EL (cell line): ENCODE measurements at places on chromosomes 2 and 18.
A peak's percentile ranks its signal among the peaks of the same experiment; 100 is the strongest.

DNA sequence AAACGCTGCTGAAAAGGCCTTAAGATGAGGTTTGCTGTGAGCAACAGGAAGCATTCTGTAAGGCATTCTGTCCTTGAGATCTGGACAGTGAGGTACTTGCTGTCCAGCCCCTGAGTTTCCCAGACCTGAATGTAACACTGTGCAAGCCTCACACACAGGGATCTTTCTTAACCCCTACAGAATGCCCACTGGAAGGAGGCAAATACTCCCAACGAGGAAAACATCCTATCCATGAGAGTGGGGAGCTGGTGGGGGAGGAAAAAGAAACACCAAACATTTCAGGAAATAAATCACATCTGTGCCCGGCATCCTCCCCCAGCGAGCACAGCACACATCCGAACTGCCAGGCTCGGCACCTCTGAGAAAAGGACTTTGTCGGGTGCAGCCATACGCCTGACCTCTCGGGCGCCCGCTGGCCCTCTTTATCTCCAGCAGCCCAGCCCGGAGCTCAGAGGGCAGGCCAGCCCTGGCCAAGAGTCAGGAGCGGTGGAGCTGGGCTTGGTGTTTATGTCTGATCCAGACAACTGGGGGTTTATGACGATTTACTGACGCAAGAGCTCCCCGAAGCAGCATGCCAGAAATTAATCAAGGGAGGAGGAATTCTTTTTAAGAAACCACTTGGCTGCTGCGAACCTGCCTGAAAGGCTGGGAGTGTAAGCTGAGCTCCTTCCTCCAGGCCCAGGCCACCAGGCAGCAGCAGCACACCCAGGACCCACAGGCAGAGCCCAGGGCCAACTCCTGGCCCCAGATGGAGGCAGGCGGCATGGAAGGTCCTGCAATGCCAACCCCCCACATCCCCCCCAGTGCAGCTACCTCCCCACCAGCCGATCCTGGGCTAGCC is 72.2 kb downstream of the HDAC4 start:
- no peak for DNase-seq

DNA sequence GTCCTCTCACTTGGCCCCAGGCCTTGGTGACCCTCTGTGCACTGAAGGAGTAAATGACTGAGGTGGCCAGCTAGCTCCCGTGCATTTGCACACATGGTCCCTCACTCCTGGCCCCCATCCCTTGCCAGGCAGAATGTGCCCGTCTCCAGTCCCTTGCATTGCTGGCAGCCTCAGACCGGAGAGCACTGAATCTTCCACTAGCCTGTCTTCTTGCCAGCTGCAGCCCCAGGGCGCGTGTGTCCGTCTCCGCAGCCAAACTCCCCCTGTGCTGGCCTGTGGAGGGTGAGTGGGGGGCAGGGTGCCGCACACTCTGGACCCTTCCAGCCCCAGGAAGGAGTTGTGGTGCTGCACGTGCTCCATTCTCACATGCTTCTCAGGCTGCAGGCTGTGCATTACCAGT is 35.9 kb downstream of the INPP4A start:
- no peak for DNase-seq

GRCh38 chr2:183038341-183039300 is at the start of gene NCKAP1:
TSS of gene NCKAP1 (minus strand) at chr2:183038457. CDS start at chr2:183038099, 358 bp downstream.
- DNase-seq, result peak; percentile 86

DNA sequence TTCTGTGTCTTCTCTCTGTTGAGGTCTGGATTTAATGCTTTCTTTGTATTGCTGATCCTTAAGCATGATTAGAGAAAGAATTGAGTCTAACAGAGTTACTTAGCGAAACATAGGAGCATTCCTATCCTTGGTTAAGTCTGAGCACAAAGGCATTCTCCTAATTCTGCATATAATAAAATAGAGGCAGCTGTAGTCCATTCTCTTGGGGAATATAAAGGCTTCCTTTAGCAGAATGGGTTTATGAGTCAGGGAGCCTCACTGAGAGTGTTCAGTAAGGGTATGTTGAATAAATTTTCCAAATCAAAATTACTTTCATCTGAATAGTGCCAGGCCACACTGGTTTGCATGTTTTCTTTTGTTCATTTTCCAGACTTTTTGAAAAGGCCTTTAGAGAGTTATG is 101.5 kb downstream of the GALNT1 start:
- DNase-seq, result no peak

- peak; percentile 37 for DNase-seq
Measured at GRCh38 chr2:68225119-68225632, 27.2 kb downstream of the PPP3R1 start.

GRCh38 chr2:3899536-3900155 is 196.3 kb downstream of the DCDC2C start:
- no peak for DNase-seq

GRCh38 chr2:126644630-126645191 is 11.2 kb upstream of the GYPC start:
- DNase-seq, result no peak

GRCh38 chr2:119478188-119478977 is 45.9 kb downstream of the SCTR start:
- DNase-seq, result no peak

GRCh38 chr2:35168351-35168750 is 1187.2 kb upstream of the CRIM1 start:
- DNase-seq, result no peak

DNA sequence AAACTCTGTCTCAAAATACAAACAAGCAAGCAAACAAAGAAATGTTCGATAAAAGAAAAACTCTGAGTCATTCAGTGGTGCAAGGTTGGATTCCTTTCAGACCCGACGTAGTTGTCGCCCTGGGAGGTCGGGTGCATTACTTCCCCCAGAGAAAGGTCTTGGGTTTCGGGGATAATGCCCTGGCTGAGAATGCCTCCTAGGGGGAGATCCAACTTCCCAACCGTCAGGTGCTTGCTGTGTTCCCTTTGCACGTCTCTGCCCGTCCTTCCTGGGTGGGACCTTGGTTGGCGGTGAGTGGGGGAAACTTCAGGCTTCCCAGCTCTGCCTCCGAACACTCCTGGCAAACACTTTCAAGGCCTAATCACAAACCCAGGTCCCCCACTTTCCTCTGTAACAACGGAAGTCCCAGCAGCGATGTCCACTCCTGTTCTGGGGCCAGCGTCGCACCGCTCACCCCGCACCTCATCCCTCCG is 609 bp downstream of the TPGS2 start:
- DNase-seq, result peak; percentile 64

DNA sequence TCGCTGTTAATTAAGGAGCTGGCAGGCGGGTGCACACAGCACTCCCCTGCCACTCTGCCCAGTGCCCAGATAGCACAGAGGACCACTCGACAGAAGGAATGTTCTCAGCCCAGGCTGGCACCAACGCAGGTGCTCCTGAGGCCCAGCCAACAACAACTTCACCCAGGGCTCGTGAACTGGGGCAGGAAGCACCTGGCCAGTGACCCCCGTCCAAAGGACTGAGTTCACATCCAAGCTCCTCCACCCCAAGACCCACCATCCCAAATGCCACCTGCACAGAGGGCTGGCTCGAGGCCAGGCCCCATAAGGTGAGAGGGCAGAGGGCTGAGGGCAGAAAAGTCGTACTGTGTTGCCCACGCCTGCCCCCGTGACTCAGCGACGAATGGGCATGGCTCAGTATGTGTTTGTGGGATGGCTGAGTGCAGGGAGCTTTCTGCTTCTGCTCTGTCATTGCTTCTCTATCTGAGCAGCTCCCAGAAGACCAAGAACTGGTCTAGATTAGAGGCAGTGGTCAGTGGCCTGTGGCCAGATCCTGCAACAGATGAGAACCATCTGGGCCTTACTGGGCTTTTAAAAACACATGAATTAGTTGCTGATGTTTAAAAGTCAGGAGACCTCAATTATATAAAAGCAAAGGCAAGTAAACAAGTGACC is 68.4 kb downstream of the POLR1A start:
- DNase-seq, result peak; percentile 72

DNA sequence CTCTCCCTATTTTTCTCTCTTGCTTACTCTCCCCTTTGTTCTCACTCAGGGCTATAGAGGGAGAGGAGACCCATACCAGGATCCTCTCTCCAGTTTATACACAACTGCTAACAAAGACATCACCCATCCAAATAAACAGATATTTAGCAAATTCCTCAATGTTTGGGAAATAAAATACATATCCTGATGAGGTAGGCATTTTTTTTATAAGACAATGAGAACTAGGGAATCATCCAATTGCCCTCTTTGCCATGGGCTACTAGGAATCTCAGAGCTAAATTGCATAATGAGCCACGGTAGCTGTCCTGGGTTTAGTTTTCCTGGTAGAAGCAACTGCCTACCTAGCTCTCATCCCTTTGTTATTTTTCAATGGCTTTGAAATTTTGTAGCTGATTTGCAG is 27.1 kb downstream of the CAPN14 start:
- DNase-seq, result no peak

GRCh38 chr2:142722569-142722968 is 154.9 kb upstream of the KYNU start:
- DNase-seq, result peak; percentile 16

DNA sequence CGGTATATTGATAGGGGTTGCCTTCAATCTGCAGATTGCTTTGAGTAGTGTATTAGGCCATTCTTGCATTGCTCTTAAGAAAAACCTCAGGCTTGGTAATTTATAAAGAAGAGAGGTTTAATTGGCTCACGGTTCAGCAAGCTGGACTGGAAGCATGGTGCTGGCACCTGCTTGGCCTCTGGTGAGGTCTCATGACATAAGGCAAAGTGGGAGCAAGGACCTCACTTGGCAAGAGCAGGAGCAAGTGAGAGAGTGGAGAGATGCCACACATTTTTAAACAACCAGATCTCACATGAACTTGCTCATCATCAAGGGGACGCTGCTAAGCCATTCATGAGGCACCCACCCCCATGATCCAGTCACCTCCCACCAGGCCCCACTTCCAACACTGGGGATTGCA is 4.9 kb downstream of the MAP3K2 start:
- no peak for DNase-seq
